ENCODE measurements at places on chromosomes 6 and 20.

- H3K27me3 ChIP-seq = no peaks in the 10 kb centered on the region
- no peak for DNase-seq
- H3K4me1 ChIP-seq = no peaks in the 10 kb centered on the region
- H3K27ac ChIP-seq = no peak overlapping the region
- no peak overlapping the region for H3K4me3 ChIP-seq
Observed at GRCh38 chr6:150841697-150842096, 23.8 kb upstream of the MTHFD1L start.

GRCh38 chr6:71579902-71580301 is 291.3 kb downstream of the OGFRL1 start:
- no peak for DNase-seq
- H3K36me3 ChIP-seq = no peaks in the 10 kb centered on the region
- H3K4me1 ChIP-seq = no peaks in the 10 kb centered on the region
- no peak overlapping the region for H3K4me3 ChIP-seq
- no peaks in the 10 kb centered on the region for H3K27me3 ChIP-seq

GRCh38 chr6:83735461-83735860 is 26.6 kb upstream of the SNAP91 start:
- no peaks in the 10 kb centered on the region for H3K27me3 ChIP-seq
- no peak for DNase-seq
- no peak overlapping the region for H3K27ac ChIP-seq
- H3K36me3 ChIP-seq = no peaks in the 10 kb centered on the region

DNA sequence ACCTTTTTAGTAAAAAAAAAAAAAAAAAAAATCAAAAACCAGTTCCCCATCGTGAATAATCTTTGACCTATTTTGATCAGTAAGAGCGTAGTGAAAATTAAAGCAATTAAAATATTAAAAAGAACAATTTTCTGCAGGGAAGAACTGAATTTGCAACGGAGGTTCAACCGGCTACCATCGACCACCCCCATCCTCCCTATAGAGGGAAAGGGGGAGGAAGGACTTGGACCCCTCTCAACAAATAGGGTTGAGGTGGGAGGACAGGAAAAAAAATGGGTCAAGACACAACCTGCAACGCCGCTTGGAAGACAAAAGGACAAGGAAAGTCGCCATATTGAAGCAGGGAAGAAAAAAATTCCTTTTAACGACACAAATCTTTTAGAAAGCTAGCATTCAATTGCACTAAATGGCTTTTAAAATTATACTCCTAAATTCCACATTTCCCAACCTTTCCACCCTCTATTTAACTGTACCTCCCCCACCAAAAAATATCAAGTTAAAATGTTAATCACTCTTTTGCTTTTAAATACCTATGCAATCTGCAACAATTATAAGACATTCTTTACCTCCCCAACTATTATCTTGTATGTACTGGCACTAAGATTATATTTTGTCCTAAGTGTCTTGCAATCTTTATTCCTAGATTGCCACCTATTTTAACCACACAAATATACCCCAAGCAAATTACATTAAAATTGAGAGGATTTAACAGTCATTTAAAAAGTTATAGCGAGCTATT is 1.7 kb downstream of the PPP1R10 start:
- DNase-seq = no peak
- peaks cover 54% of the 10 kb centered on the region for H3K4me1 ChIP-seq
- peak overlapping the region; percentile 98 for H3K27ac ChIP-seq
- no peaks in the 10 kb centered on the region for H3K27me3 ChIP-seq
- peak overlapping the region; percentile 68 for H3K4me3 ChIP-seq

DNA sequence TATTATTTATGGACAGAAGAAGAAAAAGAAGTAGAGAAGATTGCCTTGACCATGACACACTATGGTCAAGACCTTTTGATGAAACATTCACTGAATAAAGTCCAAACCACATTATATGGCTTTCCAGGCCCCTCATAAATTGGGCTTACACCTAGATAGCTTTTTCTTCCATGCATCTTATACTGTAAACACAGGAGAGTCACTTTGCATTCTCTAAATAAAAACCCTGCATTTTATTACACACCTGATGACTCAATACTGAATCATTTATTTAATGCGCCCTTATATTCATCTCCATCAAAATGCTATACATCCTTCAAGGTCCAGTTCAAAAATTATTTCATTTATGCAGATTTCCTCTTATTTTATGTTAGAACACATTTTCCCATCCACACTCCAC is 78.0 kb downstream of the COL21A1 start:
- no peak overlapping the region for H3K27ac ChIP-seq
- H3K4me3 ChIP-seq = no peak overlapping the region
- no peaks in the 10 kb centered on the region for H3K36me3 ChIP-seq
- no peak for DNase-seq

DNA sequence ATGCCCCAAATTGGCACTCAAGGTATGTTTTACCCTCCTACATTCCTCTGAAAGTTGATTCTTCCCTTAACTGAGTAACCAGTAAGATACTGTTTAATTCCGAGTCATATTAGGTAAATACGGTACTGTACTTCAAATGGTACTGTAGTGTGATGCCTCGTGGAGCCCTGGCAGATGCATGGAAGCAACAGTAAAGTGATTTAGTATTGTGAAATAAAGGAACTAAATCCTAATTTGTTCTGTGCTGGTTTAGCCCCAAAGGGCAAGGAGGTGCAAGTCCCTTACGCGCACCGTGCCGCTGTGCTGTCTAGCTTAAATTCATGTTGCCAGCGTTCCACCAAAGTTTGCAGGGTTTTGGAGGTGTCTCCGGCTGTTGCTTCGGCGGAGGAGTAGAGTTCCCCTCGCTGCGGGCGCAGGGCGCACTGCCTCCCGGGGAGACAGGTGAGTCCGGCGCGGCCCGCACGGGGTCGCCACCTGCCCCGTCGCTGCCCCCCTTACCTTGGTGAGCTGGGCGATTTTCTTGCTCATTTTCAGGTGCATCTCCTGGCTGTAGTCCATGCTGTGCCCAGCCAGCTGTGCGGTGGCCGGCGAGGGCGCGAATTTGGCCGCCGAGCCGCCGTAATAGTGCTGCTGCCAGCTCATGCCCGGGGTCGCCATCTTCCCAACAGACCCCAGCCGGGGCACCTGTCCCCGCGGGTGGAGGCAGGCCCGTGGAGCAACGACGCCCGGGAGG is 655 bp downstream of the FAM184A start:
- peak; percentile 91 for DNase-seq
- H3K4me3 ChIP-seq = peak overlapping the region; percentile 90
- H3K4me1 ChIP-seq = peaks cover 28% of the 10 kb centered on the region
- H3K27ac ChIP-seq = peak overlapping the region; percentile 91
- no peaks in the 10 kb centered on the region for H3K36me3 ChIP-seq

GRCh38 chr6:158785036-158785435 is 34.1 kb downstream of the EZR start:
- no peak overlapping the region for H3K27ac ChIP-seq
- H3K27me3 ChIP-seq = no peaks in the 10 kb centered on the region
- H3K4me3 ChIP-seq = no peak overlapping the region
- H3K36me3 ChIP-seq = peaks cover 85% of the 10 kb centered on the region

DNA sequence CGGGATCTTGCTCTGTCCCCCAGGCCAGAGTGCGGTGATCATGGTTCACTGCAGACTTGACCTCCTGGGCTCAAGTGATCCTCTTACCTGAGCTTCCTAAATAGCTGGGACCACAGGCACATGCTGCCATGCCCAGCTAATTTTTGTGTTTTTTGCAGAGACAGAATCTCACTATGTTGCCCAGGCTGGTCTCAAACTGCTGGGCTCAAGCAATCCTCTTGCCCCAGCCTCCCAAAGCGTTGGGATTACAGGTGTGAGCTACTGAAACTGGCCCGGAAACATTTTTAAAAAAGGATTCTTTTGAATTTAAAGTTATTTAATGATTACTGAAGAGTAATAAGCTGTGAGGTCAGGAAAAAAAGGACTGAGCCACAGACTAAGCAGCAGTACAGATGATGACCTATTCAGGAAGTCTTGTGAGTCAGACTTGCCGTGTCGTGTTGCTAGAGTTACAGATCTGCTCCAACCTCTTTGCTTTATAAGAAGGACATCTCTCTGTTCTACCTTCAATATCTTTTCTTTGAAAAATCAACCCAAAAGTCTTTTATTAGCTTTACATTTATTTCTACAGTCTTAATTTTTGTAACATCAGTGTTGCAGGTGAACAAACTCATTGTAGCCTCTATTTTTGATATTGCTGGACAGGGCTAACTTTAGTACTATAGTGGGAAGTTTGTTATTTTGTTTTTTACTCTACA is 108.7 kb downstream of the NCOA3 start:
- H3K4me3 ChIP-seq = no peak overlapping the region
- H3K36me3 ChIP-seq = no peaks in the 10 kb centered on the region
- H3K27ac ChIP-seq = no peak overlapping the region
- DNase-seq = no peak
- H3K4me1 ChIP-seq = peaks cover 15% of the 10 kb centered on the region
